ENCODE measurements at places on chromosomes 12 and 14.
A peak's percentile ranks its signal among the peaks of the same experiment; 100 is the strongest.

- no peak for DNase-seq
Measured at GRCh38 chr14:91065266-91065665, 4.8 kb upstream of the RPS6KA5 start.

GRCh38 chr12:50515587-50515986 lies 10.8 kb downstream of the DIP2B start:
- DNase-seq = no peak

- DNase-seq = no peak
Measured at GRCh38 chr12:9096563-9097176, 19.0 kb downstream of the A2M start.

DNA sequence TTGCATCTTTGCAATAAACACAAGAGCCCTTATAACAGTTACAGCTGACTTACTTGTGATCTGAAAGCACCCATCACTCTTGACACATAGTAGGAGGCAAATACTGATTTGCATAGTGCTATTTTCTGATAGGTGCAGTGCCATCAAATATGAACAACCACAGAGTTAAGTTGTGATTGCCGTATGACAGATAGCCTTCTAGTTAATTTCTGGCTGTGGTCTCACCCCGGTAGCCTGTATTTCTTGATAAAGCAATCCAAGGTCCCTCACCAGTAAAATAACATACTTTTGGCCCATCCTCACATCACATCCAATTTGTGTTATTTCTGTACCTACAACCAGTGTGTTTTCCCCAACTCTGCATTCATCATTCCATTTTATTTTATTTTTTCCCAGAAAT lies 23.3 kb upstream of the STYK1 start:
- no peak for DNase-seq

GRCh38 chr12:16610001-16610585 lies 4.1 kb upstream of the LMO3 start:
- no peak for DNase-seq

DNA sequence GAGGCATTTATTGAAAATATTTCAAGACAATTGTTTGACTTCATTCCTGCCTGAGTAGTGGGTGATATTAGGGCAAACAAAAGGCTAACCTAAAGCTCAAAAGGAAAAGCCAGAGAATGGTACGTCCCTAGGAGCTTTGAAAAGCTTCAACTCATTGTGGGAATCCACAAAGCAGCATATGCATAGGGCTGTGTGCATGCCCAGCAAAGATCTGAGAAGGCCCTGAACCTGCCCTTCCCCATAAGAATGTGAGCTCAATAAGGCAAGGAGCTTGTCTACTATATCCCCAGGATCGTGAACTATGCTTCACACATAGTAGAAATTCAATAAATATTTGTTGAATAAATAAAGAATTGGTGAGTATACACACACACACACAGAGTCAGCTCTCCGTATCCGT lies 19.1 kb upstream of the RAD52 start:
- no peak for DNase-seq

- DNase-seq = no peak
Measured at GRCh38 chr14:99313234-99313633, 41.2 kb upstream of the BCL11B start.

DNA sequence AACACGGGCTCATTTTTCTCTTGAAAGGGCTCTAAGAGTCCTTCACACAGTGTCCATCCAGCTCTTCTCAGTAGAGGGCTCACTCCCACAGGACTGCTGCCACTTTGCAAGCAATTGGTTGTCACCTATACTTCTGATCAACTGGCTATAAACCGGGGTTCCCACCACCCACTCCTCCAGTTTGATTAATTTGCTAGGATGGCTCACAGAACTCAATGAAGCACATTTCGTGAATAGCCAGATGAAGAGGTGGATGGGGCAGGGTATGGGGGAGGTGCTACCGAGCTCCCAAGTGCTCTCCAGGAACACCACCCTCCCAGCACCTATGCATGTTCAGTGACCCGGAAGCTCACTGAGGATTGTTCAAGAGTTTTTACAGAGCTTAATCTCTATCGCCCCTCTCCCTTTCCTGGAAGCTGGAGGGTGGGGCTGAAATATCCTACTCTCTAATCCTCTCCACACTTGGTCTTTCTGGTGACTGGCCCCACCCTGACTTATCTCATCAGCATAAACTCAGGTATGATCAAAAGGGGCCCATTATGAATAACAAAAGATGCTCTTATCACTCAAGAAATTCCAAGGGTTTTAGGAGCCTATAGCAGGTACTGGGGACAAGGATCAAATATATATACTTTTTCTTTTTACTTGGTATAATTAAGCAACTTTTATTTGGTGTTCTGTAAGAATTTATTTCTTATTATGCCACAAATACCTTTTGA lies 13.9 kb upstream of the EGLN3 start:
- DNase-seq = no peak

GRCh38 chr14:84095681-84096080 lies 1434.3 kb upstream of the FLRT2 start:
- DNase-seq = no peak

DNA sequence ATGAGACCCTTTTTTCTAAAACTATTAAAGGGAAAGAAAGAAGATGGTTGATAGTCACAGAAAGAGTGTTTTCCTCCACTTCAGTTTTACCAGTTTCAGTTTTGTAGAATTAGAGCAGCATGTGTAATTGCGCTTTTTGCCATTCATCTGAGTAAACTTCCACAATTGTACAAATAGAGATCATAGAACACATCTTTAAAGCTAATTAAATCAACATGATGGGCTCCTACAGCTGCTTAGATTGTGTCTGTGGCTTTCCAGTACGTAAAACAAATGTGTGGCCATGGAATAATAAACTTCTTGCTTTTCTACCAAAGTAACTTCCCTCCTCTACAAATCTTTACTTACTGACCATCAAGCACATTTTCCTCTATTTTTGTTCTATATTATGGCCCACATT lies 84.2 kb upstream of the LRIG3 start:
- no peak for DNase-seq

DNA sequence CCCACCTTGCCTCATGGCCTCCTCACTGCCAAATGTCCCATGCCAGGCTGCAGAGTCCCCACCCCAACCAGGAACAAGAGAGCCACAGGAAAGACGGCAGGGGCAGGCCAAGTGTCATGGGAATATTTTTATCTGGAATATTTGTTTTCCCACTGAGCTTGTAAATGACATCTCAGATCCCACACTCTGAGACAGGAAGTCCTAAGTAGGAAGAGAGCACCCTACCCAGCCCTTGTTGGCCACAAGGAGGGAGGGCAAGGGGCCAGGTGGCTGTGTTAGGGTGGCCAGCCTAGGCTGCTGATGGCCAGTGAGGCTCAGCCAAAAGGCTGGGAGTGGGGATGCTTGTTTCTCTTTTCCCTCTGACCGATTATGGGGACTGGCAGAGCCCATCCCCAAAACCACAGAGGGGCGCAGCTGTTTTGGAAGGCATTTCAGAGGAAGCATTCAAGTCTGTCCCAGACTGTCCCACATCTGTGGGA lies 7.7 kb upstream of the MEG3 start:
- DNase-seq = no peak

DNA sequence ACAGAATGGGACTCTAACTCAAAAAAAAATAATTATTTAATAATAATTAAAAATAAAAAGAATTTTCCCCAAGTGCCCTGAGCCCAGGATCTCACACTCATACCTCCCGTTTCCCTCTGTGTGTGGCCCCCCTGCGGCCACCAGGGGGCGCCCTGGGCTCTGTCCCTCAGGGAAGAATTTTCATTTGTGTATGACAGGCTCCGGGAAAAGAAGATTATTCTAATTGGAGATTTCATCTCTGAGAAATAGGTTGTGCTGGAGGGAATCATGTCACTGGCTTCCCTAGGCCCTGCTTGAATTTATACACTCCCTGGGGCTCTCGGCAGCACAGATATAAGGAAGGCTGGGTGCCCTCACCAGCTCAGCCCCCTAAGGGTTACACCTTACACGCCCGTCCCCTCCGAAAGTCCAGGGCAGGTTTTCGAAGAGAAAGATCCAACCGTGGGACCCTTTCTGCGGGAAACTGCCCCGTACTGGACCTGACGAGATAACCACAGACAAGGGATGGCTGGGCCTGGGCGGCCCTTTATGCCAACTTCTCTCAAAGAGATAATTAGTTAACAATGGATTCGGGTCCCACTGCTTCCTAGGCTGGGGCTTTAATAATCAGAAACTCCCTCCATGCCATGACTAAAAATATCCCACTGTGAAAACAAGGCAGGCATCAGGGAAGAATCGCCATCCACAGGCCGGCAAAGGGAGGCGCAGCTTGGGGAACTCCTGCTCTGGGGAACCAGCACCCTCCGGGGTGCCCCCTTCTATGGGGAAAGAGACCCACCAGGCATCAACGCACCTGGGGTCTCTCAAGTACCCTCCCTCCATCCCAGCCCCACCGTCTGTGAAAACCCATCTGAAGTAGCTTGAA lies 80.7 kb downstream of the KDM2B start:
- DNase-seq = peak; percentile 80

- no peak for DNase-seq
Measured at GRCh38 chr14:59630288-59630963, 53.8 kb upstream of the CCDC175 start.

- DNase-seq = no peak
Measured at GRCh38 chr14:32470161-32470715, 141.1 kb downstream of the AKAP6 start.

- no peak for DNase-seq
Measured at GRCh38 chr12:84507956-84508850, 404.4 kb downstream of the SLC6A15 start.

- DNase-seq = no peak
Measured at GRCh38 chr12:6821591-6822425, at the start of gene GPR162. TSS of gene GPR162 (plus strand) at chr12:6821821. CDS start at chr12:6823899, 2,078 bp downstream.

GRCh38 chr14:102034301-102034700 lies 52.5 kb downstream of the HSP90AA1 start:
- DNase-seq = no peak

DNA sequence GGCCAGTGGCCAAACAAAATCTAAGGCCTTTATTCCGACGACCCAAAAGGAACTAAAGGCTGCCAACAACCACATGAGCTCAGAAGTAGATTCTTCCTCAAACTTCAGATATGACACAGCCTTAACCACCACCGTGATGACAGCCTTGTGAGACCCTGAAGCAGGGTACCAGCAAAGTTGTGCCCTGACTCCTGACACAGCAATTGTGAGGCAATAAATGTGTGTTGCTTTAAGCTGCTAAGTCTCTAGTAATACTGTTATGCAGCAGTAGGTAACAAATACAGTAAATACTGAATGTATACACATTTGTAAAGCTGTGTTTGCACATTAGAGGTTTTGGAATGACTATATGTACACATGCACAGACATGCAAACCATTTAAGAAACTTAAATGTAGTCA lies 10.7 kb upstream of the SLC6A13 start:
- DNase-seq = no peak

DNA sequence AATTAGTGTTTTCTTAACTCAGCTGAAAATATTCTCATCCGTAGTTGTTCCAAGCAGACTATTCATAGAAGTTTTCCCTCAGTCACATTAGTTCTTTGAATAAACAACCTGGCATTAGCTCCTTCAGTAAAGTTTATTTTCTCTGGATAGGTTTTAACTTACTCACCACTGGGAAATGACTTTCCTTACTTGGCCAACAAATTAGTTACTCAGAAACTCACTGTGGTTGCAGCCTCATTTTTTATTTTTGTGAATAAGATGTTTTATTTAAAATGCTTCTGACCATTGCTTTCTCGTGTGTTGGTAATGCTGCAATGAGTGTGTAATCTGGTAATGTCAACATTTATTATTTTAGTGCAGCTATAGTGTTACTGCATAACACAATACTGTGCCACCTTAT lies 74.9 kb downstream of the NOVA1 start:
- no peak for DNase-seq

- no peak for DNase-seq
Measured at GRCh38 chr12:27025116-27025515, 2.8 kb downstream of the MED21 start.

- DNase-seq = no peak
Measured at GRCh38 chr14:55673048-55673447, 93.0 kb downstream of the KTN1 start.

DNA sequence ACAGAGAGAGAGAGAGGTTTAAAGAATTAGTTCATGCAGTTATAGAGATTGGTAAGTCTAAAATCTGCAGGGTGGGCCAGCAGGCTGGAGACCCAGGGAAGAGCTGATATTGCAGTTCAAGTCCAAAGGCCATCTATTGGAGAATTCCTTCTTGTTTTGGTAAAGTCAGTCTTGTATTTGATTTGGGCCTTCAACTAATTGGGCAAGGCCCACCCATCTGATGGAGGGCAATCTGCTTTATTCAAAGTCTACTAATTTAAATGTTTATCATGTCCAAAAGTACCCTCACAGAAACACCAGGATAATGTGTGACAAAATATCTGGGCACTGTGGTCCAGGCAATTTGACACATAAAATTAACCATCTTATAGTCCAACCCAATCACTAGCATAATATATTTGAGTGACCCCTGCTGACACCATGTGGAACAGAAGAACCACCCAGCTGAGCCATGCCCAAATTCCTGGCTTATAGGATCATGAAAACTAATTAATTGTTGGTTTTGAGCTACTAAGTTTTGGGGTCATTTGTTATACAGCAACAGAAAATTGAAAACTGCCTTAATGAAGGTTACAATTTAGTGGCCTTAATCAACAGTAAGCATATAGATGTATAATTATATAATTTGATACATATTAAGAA lies 109.1 kb upstream of the PLXNC1 start:
- DNase-seq = no peak

DNA sequence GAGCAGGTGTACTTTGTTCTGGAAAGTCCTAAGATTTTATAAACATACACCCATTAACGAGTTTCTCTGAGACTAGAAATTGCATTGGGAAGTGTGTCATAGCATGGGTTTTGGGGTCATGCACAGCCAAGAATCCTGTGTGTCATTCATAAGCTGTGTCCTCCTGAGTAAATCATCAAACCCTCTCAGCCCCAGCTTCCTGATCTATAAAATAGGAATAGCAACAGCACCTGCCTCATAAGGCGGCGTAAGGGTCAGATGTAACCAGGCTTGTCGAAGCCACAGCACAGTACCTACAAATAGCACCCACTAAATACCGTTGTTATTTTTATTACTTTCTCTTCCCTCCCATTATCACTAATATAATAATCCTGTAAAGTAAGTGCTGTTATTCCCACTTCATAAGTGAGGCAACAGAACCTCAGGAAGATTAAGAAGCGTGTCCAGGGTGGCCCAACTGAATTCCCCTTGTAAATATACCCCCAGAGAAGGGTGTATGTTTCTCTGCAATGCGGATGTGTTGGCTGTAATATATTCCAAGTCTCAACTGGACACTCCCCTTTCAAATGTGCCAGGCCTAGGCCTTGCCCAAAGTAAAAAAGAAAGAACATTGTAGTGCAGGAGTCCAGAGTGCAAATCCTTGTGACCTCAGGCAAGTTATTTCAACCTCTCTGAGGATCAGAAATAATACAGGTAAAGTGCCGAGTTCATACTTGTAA lies 188.3 kb upstream of the BCL2L14 start:
- DNase-seq = no peak

GRCh38 chr14:59352961-59353360 lies 112.2 kb downstream of the GPR135 start:
- DNase-seq = no peak

DNA sequence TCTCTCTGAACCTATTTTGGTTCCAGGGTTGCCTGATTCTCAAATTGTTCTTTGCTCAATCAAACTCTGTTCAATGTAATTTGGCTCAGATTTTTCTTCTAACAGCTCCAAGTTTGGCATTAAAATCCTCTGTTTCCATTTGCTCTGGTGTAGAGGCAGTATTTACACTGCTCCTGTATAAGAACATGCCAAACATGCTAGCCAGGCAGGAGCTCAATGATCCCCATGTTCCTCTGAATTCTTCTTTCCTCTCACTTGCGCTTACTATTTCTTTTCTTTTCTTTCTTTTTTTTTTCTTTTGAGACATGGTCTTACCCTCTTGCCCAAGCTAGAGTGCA lies 17.2 kb downstream of the SDR9C7 start:
- DNase-seq = no peak

- DNase-seq = no peak
Measured at GRCh38 chr12:121250359-121250758, 40.4 kb downstream of the P2RX4 start.

All from activated CD4-positive, CD25-positive, alpha-beta regulatory T cell treated with anti-CD3 and anti-CD28 coated beads, Interleukin-2, amount 50 U/mL, for 72 hours (primary cell).